Bladder microvascular endothelial cell (primary cell): ENCODE measurements at places on chromosomes 7 and 10. TPM values are rescaled to one million over a fixed set of nuclear protein-coding genes. Genes with fewer than 3 reads are reported as not detected.

UTF1 gene
- total RNA-seq = not detected in 2 replicates

C7orf57 gene
- total RNA-seq = 0.19 TPM in 1 of 2 replicates, not detected in the other

ZCWPW1 gene
- total RNA-seq = 0.94 and 1.1 TPM in 2 replicates

REEP3 gene
- total RNA-seq = 34.5 and 56.3 TPM in 2 replicates

ACBD7 gene
- total RNA-seq = 2.4 and 3.1 TPM in 2 replicates

HMX2 gene
- total RNA-seq = not detected in 2 replicates
